ENCODE measurements at places on chromosomes 4 and X.
A peak's percentile ranks its signal among the peaks of the same experiment; 100 is the strongest.

DNA sequence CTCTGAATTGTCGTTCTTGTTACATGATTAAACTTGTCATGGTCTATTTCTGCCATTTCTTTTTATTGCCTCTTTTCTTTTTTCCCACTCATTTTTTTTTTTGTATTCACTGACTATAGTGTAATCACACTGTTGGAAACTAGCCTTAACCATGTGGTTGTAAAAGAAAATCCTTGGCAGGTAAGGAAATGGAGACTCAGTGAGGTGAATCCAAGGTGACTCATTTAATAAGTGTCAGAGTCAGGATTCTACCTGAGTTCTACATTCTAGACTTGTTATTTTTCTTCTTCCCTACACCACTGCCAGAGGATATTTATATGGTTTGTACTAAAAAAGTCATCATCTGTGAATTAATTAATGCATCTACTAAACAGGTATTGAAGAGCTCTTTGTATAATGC lies 152.2 kb downstream of the CBLL2 start:
- no peak for DNase-seq

DNA sequence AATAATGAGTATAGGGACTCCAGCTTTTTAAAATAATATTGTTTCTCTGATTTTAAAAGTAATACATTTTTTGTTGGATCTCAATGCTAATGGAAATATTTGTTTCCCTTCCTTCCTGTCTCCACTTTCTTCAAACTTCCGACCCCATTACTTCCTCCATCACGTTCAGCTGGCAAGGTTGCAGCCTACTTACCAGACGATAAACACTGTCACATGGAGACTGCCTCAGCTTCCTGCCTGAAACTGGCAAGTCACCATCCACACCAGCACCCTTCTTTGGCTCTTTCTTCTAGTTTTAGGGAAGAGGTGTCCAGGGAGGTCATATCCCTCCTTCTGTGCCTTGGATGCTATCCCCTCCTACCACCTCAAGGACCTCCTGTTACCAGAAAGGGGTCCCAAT lies 3.4 kb upstream of the INTU start:
- DNase-seq: no peak

DNA sequence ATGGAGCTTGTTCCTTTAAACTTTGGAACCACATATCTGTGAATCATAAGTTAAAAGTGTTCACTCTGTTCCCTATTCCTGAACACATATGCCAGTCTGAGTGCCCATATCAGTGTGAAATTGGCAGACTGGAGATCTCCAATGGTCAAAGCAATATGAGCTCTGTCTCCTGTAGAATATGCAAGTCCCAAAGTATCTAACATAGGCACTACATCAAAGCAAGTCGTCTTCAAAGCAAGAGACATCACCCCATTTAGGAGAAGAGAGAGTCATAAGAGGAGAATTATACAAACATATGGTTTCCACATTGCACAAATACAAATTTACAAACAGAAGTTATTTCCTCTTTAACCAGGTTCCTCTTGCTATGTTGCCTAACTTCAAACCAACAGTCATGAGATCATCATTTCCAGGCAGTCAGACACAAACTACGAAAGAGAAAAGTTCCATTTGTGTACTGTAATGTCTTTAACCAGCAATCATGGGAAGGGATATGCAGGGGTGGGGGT lies 9.9 kb upstream of the GK start:
- no peak for DNase-seq

- no peak for DNase-seq
Measured at GRCh38 chr4:78747475-78747922, 28.7 kb upstream of the BMP2K start.

DNA sequence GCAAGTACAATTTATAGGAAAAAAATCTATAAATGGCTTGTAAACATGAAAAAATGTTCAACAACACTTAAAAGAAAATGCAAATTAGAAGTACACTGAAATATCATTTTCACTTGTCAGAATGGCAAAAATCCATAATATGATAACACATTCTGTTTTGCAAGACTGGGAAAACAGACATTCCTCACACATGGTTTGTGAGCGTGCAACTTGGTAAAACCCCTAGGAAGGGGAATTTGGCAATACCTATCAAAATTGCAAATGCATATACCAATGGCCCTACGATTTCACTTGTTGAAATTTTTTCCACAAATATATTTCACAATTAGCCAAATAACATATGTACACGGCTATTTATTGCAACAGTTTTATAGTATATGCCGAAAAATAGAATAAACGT lies 31.4 kb downstream of the TBC1D9 start:
- no peak for DNase-seq

DNA sequence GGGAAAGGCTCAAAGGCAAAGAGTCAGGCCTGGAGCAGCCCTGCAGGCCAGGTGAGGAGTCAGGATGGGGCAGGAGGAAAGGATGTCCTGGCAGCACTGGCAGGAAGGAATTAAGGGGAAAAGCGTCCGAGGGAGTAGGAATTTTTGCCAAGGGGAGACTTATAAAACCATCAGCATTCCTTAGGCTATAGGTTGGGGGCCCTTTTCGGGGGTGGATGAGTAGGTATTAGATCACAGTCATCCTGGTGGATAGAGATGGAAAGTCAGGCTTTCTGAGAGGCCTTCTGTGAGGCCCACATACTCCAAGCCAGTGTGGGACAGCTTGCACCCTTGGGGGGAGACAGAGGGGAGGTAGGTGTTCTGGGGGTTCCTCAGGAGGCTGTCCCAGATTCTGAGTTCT lies 12.3 kb downstream of the STARD8 start:
- no peak for DNase-seq

- DNase-seq: no peak
Measured at GRCh38 chrX:155262970-155263754, 1.1 kb downstream of the RAB39B start.

- no peak for DNase-seq
Measured at GRCh38 chrX:39551762-39552161, 546.0 kb downstream of the BCOR start.

- DNase-seq: no peak
Measured at GRCh38 chr4:15164571-15164970, 162.3 kb downstream of the CPEB2 start.

DNA sequence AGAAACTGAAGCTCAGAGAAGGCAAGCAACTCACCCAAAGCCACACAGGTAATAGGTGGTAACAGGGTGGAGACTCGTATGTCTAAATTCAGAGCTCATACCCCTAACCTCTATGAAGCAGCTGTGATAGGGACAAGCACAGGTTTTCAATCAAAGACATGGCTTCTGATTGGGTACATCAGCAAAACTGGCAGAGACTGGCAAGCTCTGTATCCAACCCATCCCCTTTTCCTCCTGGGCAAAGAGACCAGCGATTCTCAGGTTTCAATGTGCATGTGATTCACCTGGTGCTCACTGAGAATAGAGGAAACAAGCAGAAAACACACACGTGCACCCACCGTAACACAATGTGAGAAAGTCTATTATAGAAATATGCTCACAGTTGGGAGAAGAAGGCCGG lies 153.0 kb downstream of the SMIM20 start:
- peak; percentile 17 for DNase-seq

- DNase-seq: no peak
Measured at GRCh38 chr4:3858046-3858730, 92.0 kb downstream of the ADRA2C start.

- DNase-seq: no peak
Measured at GRCh38 chr4:137861682-137862081, 329.4 kb upstream of the PCDH18 start.

GRCh38 chrX:67780694-67781109 lies 236.9 kb downstream of the AR start:
- DNase-seq: no peak

DNA sequence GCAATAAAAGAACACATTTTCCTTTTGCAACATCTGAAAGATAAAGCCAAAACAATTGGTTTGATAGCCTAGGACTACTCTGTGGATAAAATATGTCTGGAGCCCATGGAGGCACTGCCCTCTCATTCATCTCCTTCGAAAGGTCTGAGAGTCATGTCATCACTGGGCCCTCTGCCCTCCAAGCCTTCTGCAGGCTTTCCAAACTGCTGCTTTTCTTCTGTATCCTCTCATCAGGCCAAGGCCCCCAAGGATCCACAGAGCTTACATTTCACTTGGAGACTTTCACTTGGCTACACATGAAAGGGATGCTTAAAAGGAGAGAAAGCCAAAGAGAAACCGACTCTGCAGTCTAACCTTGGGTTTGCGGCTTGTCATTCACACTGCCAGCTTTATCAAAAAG lies 109.9 kb downstream of the SH3RF1 start:
- no peak for DNase-seq

- DNase-seq: no peak
Measured at GRCh38 chr4:176939445-176939844, 146.7 kb upstream of the VEGFC start.

- no peak for DNase-seq
Measured at GRCh38 chr4:2942532-2943363, 20.5 kb downstream of the NOP14 start.

GRCh38 chrX:2501559-2502102 lies 855 bp upstream of the DHRSX start:
- DNase-seq: no peak

- no peak for DNase-seq
Measured at GRCh38 chrX:120790552-120790951, 85.1 kb downstream of the CT47B1 start.

DNA sequence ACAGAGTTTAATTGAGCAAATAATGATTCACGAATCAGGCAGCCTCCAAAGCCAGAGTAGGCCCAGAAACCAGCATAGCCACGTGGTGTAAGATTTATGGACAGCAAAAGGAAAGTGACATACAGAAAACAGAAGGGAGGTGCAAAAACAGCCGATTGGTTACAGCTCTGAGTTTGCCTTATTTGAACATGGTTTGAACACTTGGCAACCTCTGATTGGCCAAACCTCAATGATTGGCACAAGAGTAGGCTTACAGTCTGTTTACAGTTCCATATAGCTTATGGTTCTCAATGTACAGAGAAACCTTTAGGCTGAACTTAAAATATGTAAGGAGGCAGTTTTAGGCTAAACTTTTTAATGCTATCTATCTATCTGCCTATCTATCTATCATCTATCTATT lies 394.8 kb downstream of the CFAP47 start:
- no peak for DNase-seq

GRCh38 chr4:150251752-150252190 lies 173.5 kb downstream of the DCLK2 start:
- DNase-seq: no peak

GRCh38 chr4:146458594-146458993 lies 63.1 kb downstream of the SLC10A7 start:
- no peak for DNase-seq

DNA sequence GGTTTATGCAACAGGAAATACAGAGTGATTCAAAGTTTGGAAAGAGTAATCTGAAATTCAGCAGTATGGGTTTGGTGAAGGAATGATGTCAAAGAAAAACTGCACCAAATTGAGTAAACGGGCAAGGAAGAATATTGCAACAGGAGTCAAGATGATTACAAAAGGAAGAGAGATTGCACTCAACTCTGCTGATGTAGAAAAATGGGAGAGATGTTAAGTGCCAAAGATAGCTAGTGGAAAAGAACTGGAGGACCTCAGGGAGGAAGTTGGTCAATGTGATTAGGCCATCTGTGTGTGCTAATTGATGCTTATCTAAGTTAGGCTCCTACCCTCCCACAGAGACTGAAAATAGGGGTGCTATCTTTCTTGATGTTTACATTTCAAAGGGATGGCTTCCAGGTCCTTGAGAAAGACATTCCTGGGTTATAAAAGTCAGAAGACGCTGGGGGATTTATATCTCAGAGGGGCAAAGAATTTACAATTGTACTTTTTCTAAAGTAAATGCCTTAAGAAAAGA lies 167.4 kb upstream of the FAM47A start:
- DNase-seq: no peak

DNA sequence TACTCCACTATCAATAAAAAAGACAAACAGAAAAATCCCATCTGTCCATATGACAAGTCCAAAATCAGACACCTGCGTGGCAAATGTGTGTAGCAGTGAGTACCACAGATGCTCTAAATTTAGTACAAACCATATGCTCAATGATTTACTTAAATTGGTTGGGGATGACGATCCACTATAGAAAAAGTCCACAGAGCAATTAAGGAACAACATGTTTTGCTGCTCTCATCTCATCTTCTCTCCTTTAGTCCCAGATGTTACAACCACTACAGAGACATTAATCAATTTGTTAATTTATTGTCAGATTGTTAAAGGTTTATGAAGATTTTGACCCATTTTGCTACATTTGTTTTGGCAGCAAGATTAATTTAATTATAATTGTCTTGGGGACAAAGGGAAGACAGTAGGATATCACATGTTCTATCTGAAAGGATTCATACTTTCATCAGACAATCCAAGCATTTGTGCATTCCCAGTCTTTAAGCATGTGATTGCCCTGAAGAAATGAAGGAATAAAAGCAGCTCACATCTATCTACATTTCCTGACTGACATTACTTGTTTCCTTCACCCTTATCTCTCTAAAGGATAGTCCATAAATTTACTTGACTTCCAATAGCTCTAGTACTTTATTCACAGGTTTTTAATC lies 2268.1 kb downstream of the PCDH7 start:
- DNase-seq: no peak

DNA sequence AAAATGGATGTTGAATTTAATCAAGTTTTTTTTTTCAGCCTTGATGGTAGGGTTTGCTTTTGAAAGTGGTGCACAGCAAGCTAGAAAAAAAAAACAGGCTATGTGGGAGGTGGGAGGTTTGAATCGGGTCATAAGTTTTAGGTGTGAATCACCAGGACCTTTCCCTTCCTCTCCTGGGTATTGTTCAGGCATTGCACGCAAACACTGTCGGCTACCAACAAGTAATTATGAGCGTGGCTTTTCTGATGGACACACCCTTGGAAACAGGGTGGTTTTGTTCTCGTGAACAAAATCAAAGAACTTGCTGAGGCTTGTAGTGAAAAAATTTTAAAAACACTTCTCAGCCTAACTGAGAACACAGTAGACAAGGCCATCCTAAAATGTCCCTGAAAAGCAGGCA lies 18.1 kb downstream of the PIR start:
- DNase-seq: no peak

DNA sequence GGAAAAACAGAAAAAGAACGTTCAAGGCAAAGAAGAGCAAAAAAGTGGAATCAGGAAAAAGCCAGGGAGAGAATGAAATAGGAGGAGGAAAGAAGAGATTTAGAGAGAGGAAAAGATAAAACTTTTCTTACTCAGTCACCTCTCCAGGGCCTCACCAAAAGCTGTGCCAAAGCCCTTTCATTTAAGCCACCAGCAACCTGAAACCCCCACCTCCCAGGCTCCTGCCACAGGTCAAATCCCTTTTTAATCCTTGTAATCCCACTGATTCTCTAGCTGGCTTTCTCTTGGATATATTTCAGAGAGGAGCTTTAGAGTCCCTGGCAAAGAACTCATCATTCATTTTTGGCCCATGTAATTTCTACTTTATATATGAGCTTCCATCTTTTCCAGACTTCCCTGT lies 25.7 kb upstream of the XIAP start:
- no peak for DNase-seq

DNA sequence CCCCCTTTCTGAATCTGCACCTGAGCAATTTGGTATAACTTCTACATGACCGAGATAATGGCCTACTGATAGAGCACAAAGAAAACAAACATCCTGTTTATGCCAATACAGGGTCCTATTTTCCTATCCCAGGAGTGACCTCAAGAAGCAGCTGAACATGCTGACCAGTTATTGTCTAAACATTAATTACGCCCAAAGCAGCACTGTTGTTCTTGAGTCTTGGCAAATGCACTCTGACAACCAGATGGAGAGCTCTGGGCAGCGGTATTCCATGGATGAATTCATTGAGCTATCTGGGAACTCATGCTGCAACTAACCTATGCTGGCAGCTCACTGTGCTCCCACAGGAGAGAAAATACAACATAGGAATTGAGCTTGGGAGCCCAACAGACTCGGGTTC lies 52.6 kb downstream of the PCYT1B start:
- no peak for DNase-seq

- no peak for DNase-seq
Measured at GRCh38 chr4:140069066-140069465, 84.9 kb downstream of the MAML3 start.

Data from NCI-H1436 treated with DMSO at 0.1 percent for 48 hours (cell line).